ENCODE measurements at places on chromosomes 5 and 9.

- DNase-seq: peak; percentile 32
Measured at GRCh38 chr5:10576790-10577189, 12.9 kb downstream of the ANKRD33B start.

DNA sequence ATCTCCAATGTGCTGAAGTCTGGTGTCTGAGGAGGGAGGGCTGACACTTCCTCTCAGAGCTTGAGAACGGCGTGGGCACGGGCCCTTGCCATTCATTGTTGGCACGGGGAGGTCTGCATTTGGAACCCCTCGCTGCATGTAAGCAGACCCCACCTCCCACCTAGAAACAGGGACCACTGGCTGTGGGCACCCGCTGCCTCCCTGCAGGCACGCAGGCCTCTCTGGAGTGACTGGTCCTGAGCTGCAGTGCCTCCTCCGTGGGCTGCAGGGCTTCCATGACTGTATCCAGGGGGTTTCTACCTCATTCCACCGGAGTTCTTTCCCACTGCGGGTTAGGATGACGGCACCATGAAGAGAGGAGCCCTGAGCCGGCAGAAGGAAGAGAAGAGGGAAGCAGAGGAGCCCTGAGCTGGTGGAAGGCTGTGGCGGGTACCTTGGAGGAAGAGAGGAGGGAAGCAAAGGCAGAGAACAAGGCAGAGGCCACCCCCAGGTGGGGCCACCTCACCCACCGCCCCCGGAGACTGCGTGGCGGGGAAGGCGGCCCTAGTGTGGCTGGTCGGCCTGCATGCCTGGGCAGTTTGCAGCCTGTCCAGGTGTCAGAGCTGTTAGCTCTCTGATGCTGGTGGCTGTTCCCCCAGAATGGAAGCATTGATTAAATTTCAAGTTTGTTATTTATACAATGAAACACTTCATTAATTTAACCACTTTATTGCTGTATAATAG is 74.9 kb upstream of the CACNA1B start:
- peak; percentile 72 for DNase-seq

DNA sequence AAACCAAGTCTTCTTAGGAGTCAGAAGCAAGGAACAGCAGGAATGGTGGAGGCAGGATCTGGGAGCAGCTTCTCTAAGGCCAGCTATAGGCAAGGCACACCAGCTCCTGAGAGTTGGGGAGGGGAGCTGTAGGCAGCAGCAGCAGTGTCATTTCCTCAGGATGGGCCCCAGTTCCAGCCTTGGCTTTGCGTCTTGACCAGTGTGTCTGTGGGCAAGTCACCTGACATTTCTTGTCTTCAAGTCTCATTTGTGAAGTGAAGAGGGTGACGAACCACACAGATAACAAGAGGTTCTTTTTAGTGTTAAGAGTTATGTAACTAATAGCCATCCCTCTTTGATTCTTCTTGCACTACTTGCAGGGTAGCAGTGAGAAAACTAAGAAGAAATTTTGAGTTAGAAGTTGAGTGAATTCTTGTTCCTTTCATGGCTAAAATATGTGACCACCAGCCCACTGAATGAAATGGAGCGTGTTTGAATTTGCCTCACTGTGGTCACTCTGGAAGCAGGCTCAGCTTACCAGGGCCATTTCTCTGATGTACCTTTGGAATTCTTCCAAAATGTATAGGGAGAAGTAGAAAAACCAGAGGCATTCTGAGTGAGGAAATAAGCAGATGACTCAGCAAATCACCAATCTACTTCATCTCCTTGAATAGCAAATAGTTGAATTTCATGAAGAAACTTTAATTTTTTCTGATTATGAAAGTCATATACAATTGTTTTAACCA is 42.4 kb downstream of the RHOBTB3 start:
- no peak for DNase-seq

GRCh38 chr9:129312251-129313122 is 134.4 kb upstream of the IER5L start:
- DNase-seq: peak; percentile 60

GRCh38 chr5:73374520-73375190 is 73.9 kb downstream of the FOXD1 start:
- DNase-seq: no peak
